ENCODE measurements at places on chromosomes 12 and 14.

DNA sequence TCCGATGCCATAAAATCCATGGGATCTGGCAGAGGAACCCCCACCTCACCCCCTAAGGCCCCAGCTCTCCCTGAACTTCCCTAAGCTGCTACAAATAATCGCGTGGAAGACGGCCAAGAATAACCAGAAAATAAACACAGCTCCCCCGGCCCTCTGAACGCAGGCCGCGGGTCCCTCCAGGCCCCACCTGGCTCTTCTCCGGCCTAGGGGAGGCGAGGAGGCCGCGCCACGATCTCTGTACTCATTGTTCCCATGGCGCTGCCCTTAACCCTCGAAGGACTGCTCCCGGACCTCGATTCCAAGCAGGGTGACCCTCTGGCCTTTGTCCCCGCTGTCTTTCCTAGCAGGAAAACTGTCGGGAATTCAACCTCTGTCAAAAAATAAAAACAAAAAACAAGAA, 33.9 kb upstream of the TBX5 start:
- no peak for DNase-seq

- DNase-seq, result no peak
These were observed 103.5 kb upstream of the HIF1A start for GRCh38 chr14:61591862-61592261.

DNA sequence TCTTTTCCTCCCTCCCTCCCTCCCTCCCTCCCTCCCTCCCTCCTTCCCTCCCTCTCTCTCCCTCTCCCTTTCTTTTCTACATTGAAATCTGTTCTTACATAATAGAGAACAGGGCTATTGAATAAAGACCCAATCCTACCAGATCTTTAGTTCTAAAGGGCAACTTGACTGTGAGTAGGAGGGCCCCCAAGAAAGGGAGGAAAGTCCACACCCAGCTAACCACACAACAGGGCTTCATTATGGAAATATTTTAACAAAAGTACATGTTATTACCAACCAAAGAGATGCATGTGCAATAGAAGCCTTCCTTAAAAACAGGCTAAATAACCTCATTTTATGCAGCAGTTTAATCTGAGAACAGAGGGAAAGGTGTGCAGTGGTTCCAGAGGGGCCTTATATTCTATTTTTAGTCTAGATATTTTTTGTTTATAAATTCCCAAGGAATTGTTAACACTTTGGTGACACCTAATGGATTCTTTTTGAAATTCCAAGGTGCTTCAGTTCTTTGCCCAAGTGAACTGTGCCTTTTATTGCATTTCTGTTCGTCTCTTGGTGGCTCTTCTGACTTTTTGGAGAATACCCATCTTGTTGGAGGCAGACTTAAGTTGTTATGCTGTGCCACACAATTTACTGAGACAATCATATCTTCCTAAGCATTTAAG, 63.0 kb downstream of the GNS start:
- DNase-seq, result no peak

DNA sequence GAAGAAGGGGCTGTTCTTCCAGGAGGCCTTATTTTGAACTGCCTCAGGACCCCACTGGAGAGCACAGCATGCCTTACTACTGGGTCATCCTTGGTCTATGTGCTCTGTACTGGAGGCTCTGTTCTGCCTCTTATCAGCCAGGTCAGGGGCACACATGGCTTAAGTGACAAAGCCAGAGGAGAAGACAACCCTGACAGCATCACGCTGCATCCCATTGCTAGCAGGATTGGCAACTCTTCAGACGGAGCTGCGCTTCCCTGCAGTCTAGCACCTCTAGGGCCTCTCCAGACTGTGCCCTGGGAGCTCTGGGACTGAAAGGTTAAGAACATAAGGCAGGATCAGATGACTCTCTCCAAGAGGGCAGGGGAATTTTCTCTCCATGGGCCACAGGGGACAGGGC, 17.3 kb upstream of the TIGAR start:
- DNase-seq, result no peak

DNA sequence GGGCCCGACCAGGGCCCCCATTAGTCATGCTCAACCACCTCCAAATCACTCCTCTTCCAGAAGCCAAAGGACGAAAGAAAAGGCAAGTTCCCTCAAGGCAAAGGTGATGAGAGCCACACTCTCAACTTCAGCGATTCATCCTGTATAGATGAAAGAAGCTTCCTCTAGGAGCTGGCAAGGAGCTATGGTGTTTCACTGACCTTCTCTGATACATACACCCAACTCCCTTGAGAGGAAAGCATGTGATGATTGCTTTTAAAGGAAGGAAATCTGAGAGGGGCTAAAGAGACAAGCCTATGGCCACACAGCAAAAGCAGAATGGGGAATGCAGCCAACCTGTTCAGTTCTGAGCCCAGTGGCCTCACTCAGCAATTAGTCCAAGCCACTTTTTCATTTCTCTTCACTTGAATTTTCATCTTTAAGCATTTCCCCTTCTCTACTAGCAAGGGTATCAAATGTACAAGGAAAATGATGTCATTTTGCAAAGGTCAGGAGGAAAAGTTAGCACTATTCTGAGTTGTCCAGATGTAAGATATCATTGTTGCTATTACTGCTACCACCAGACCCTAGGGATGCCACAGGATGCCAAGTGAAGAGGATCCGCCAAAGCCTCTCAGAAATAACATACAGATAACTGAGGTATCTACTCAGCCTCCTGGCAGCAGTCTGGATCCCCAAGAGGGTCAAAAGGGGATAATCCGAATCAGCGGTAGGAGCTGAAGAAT, 82.5 kb downstream of the MAP3K9 start:
- DNase-seq, result no peak
